ENCODE measurements at places on chromosomes 12 and 14.

GRCh38 chr14:77043177-77043983 is 14.9 kb upstream of the IRF2BPL start:
- DNase-seq = no peak

DNA sequence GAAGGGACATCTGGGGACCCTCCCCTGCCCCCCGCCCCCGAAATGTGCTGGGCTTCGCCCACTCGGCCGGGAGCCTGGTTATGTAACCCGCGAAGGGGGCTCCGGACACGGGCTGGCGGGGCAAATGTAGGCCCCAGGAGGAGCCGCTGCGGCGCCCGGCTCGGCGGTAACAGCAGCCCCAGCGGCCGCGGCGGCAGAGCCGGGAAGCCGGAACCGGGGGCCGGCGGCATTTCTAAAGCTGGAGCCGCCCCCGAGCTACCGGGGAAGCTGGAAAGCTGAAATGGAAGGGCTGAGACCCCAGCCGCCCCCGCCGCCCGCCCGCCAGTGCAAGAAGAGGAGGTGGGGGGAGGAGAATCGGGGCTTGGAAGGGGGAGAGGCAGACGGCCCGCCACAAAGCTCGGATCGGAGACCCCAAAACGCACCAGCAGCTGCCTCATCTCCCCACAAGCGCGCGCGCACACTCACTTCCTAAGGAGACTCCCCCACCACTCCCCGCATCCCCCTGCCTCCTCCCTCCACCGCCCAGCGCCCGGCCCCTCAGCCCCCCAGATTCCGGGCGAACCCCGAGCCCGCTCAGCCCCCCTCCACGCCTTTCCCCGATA is 1.5 kb downstream of the KDM2B start:
- no peak for DNase-seq

- DNase-seq = no peak
Measured at GRCh38 chr12:992647-993046, 1.6 kb downstream of the ERC1 start.

- no peak for DNase-seq
Measured at GRCh38 chr12:127888943-127889719, 377.8 kb upstream of the TMEM132C start.

DNA sequence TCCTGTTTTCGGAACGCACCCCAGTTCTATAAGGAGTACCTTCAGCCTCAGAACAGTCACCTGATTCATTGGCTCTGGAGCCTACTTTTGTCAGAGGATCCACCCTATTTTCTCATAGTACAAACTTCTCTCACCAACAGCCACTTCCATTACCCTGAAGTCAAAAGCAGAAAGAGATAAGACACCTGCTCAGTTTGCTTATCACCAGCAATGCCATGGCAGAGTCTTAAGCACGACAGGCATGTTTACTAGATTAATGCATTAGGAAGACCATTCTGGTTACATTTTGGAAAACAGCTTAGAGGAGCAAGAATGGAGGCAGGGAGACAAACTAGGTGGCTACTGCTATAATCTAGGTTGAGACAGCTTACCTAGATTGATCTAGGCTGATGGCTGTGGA is 67.7 kb downstream of the GXYLT1 start:
- DNase-seq = no peak

GRCh38 chr12:52531566-52532300 is 11.5 kb upstream of the KRT5 start:
- no peak for DNase-seq
